Neural crest cell (in vitro differentiated cells): ENCODE measurements at places on chromosomes 1 and 21. TPM values are rescaled to one million over a fixed set of nuclear protein-coding genes. Genes with fewer than 3 reads are reported as not detected.
A peak's percentile ranks its signal among the peaks of the same experiment; 100 is the strongest.

The CDK18 gene
- total RNA-seq: 26.4 and 30.8 TPM in 2 replicates

The OR10J5 gene
- total RNA-seq: not detected in 2 replicates

The NR5A2 gene
- not detected in 2 replicates for total RNA-seq

The ATP1A4 gene
- 0.20 and 0.35 TPM in 2 replicates for total RNA-seq

The TMEM51 gene
- total RNA-seq: 6.6 and 6.7 TPM in 2 replicates

The AGMAT gene
- 1.2 and 1.4 TPM in 2 replicates for total RNA-seq

The VCAM1 gene
- 8.6 and 8.7 TPM in 2 replicates for total RNA-seq

The PLA2G2F gene
- total RNA-seq: not detected in 2 replicates

DNA sequence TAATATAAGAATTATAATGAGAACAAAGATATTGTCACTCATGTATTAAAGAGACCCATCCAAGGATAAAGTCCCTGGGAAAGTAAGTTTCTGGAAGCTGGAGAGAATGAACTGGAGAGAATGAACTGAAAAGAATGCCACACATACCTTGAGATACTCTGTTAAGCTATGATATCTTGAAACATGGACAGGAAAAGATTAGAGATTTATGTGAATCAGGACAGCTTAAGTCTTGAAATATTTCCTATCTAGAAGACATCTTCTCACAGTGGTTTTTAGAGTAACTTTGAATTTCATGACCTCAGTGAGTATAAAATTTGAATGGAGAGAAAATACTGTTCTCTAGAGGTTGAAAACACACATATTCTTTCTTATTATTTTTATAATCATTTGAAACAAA lies 201.3 kb upstream of the HMCN1 start:
- no peaks in the 10 kb centered on the region for H3K36me3 ChIP-seq
- no peak overlapping the region for H3K27ac ChIP-seq
- H3K4me1 ChIP-seq: no peaks in the 10 kb centered on the region
- no peaks in the 10 kb centered on the region for H3K27me3 ChIP-seq
- no peak overlapping the region for H3K4me3 ChIP-seq

- H3K27me3 ChIP-seq: peaks cover 13% of the 10 kb centered on the region
- no peak overlapping the region for H3K27ac ChIP-seq
- no peak overlapping the region for H3K4me3 ChIP-seq
- H3K36me3 ChIP-seq: no peaks in the 10 kb centered on the region
Measured at GRCh38 chr1:209556162-209556690, 27.3 kb upstream of the CAMK1G start.

GRCh38 chr1:81800695-81801650 lies at the start of gene ADGRL2:
Gene ADGRL2, plus strand, starts transcription at chr1:81800934. Its CDS starts 36,051 bp downstream, at chr1:81836985.
- H3K27me3 ChIP-seq: no peaks in the 10 kb centered on the region
- H3K4me3 ChIP-seq: peak within 1 kb of the TSS; percentile 97
- H3K36me3 ChIP-seq: no peaks in the 10 kb centered on the region
- peaks cover 38% of the 10 kb centered on the region for H3K4me1 ChIP-seq

DNA sequence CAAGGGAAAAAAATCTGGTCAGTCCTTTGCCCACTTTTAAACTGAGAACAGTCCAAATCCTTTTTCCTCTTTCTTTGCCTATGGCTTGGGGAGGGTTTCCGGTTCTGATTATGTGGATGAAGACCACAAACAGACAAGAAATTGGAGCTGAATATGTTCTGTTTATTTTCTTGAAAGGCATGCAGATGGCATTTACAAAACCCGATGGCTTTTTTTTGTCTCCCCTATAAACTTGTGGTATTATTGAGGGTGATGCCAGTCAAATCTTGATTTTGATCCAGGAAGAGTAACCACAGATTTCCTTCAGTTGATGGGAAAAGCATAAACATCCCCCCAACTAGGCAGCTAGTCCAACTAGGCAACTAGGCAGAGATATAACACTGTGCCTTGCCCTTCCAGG lies 38.9 kb downstream of the PLPP3 start:
- peaks cover 59% of the 10 kb centered on the region for H3K4me1 ChIP-seq
- H3K27ac ChIP-seq: no peak overlapping the region
- DNase-seq: no peak
- peaks cover 8% of the 10 kb centered on the region for H3K36me3 ChIP-seq

GRCh38 chr1:172724765-172725613 lies 66.1 kb downstream of the FASLG start:
- H3K36me3 ChIP-seq: peaks cover 11% of the 10 kb centered on the region
- H3K27ac ChIP-seq: no peak overlapping the region
- H3K4me3 ChIP-seq: no peak overlapping the region
- no peaks in the 10 kb centered on the region for H3K27me3 ChIP-seq

DNA sequence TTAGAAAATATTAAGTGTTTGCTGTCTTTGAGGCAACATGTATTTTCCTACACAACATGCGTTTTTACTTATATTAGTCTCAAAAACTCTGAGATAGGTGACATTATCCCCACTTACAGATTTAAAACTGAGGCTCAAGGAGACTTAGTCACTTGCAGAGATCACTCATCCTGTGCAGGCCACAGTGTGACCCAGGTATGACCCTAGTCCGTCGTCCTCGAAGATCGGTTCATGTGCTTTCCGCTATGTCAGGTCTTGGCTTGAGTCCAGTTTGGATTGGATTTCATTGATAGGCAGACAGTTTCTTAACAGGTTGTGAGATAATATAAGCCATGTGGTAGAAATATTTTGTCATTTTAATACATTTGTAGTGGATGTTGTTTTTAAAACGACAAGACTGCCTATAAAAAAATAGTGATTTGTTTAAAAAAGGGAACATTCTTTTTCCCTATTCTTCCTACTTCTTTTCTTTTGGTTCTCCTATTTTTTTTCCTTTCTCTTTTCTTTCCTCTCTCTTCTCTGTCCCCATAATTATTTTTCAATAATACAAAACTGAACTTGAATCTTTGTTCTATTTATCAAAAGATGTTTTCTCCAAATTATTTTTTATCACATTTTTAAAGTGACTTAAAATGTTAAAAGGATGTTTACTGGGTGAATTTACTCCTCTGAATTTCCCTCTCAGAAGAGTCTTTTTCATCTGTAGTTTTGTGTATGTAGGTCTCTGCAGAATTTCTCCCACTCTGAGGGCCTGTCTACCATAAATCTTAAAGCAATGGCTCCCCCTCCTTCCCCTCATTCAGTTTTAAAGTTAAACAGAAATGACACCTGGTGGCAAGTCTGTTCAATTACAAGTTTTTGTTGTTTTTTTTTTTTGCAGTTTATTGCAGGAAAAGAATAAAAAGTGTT lies 81.8 kb downstream of the PHTF1 start:
- H3K27me3 ChIP-seq: no peaks in the 10 kb centered on the region
- peaks cover 5% of the 10 kb centered on the region for H3K36me3 ChIP-seq
- no peak overlapping the region for H3K27ac ChIP-seq
- no peak for DNase-seq

- H3K27me3 ChIP-seq: no peaks in the 10 kb centered on the region
- H3K4me3 ChIP-seq: no peak overlapping the region
- no peak for DNase-seq
- H3K27ac ChIP-seq: no peak overlapping the region
- H3K36me3 ChIP-seq: no peaks in the 10 kb centered on the region
Measured at GRCh38 chr1:41882486-41882885, 36.2 kb downstream of the HIVEP3 start.

GRCh38 chr1:201767339-201767738 lies 61.6 kb upstream of the IPO9 start:
- no peak overlapping the region for H3K27ac ChIP-seq
- peaks cover 15% of the 10 kb centered on the region for H3K36me3 ChIP-seq
- H3K4me1 ChIP-seq: peaks cover 40% of the 10 kb centered on the region
- H3K27me3 ChIP-seq: no peaks in the 10 kb centered on the region
- H3K4me3 ChIP-seq: no peak overlapping the region
- no peak for DNase-seq

- H3K27ac ChIP-seq: no peak overlapping the region
- no peaks in the 10 kb centered on the region for H3K27me3 ChIP-seq
- H3K4me1 ChIP-seq: peaks cover 13% of the 10 kb centered on the region
- no peaks in the 10 kb centered on the region for H3K36me3 ChIP-seq
- H3K4me3 ChIP-seq: no peak overlapping the region
- no peak for DNase-seq
Measured at GRCh38 chr1:154780541-154780940, 89.5 kb downstream of the KCNN3 start.

- H3K36me3 ChIP-seq: no peaks in the 10 kb centered on the region
- H3K4me1 ChIP-seq: peaks cover 23% of the 10 kb centered on the region
- no peak overlapping the region for H3K27ac ChIP-seq
- no peak for DNase-seq
- no peaks in the 10 kb centered on the region for H3K27me3 ChIP-seq
Measured at GRCh38 chr1:220044678-220045355, 1.5 kb downstream of the EPRS1 start.

DNA sequence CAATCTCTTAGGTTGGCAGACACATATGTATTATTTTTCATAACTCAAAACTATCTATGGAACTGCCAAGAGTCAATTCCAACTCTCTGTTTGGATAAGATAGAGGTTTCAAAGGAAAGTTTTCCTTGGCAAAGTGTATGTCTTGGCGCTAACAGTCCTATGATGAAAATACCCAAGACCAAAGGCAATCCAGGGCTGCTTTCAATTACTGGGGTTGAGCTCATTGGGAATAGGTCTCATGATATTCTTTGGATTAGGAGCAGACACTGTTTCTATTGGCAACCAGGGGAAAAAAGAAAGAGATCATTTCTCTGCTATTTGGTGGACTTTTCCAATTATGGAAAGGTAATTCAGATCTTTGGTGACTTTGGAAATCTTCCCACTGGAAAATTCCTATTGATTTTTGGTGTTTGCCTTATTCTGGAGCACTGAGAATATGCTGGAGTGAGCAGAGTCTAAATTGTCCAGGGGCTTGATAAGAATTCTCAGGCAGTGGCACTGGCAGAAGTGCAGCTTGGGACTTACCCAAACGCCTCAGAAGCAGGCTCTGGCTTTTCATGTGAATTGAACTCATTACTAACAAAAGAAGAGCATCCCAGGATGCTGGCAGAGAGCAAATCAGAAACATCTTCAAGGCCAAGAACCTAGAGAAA lies 20.4 kb upstream of the PLXNA2 start:
- no peak overlapping the region for H3K27ac ChIP-seq
- no peak for DNase-seq
- no peak overlapping the region for H3K4me3 ChIP-seq
- H3K27me3 ChIP-seq: peaks cover 34% of the 10 kb centered on the region
- no peaks in the 10 kb centered on the region for H3K36me3 ChIP-seq
- H3K4me1 ChIP-seq: peaks cover 17% of the 10 kb centered on the region

DNA sequence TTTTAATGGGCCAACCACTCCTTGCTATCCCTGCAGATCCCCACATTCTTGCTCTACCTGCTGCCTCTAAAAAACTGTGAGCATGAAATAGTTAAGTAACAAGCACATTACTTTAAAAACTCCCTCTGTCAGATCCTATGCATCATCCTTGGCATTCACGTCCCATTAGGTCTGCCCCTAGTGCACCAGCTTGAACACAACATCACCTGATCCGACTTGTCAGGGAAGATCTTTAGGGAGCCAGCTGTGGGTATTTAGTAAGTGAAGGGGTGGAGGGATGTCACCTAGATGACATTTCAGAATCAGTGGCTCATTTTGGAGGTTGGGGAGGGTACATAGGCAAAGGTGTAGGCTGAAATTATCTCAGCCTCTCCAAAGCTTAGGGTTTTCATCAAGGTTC lies 33.5 kb downstream of the RXRG start:
- H3K36me3 ChIP-seq: peaks cover 8% of the 10 kb centered on the region
- DNase-seq: no peak
- peaks cover 3% of the 10 kb centered on the region for H3K27me3 ChIP-seq
- no peak overlapping the region for H3K27ac ChIP-seq
- peaks cover 11% of the 10 kb centered on the region for H3K4me1 ChIP-seq

- no peak overlapping the region for H3K4me3 ChIP-seq
- no peaks in the 10 kb centered on the region for H3K36me3 ChIP-seq
- no peak for DNase-seq
- peaks cover 11% of the 10 kb centered on the region for H3K27me3 ChIP-seq
- H3K27ac ChIP-seq: no peak overlapping the region
Measured at GRCh38 chr1:1630965-1631781, 800 bp upstream of the MMP23B start.

GRCh38 chr1:246726255-246726679 lies 2.1 kb downstream of the SCCPDH start:
- peaks cover 57% of the 10 kb centered on the region for H3K4me1 ChIP-seq
- H3K4me3 ChIP-seq: peak overlapping the region; percentile 98
- peaks cover 46% of the 10 kb centered on the region for H3K36me3 ChIP-seq
- H3K27me3 ChIP-seq: no peaks in the 10 kb centered on the region

- no peak overlapping the region for H3K27ac ChIP-seq
- no peaks in the 10 kb centered on the region for H3K36me3 ChIP-seq
- H3K4me3 ChIP-seq: no peak overlapping the region
- H3K27me3 ChIP-seq: peaks cover 6% of the 10 kb centered on the region
Measured at GRCh38 chr21:44750675-44751025, 39.3 kb upstream of the TSPEAR start.
